Prostate gland (tissue), 2 donors: ENCODE measurements at places on chromosomes 2 and 18. TPM values are rescaled to one million over a fixed set of nuclear protein-coding genes. Genes with fewer than 3 reads are reported as not detected.

DNA sequence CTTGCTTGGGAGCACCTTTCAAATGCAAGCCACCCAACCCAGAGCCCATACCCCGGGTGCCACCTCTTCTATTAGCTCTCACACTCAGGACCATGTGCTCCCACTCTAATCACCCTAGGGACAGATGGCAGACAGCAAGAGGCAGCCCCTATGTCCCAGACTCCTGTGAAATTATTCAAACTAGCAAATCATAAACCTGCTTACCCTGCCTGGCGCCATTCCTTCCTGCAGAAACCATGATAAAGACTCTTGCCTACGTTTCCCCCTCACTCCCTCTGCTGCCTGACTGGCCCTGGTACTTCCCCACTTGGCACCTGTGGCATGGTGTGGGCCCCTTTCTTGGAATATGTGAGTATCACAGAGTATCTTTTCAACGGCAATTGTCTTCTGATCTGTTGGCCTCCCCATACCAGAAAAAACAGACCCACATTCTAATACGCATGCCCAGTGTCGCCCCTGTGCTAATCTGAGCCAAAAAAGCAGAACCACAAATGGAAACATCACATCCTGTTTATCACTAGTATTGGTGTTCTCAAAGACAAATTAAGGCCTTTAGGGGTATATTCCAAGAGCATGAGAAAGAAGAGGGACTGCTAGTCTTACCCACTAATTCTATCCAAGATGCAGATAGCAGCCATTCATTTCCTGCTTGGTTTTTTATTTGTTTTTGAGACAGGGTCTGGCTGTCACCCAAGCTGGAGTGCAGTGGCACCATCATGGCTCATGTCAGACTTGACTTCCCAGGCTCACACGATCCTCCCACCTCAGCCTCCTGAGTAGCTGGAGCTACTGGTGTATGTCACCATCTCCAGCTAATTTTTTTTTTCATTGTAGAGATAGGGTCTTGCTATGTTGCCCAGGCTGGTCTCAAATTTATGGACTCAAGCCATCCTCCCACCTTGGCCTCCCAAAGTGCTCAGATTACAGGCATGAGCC lies 44.1 kb upstream of the TTC39C start:
- H3K4me1 ChIP-seq: no peaks in the 10 kb centered on the region
- no peaks in the 10 kb centered on the region for H3K36me3 ChIP-seq
- no peaks in the 10 kb centered on the region for H3K27me3 ChIP-seq
- H3K27ac ChIP-seq: no peak overlapping the region
- H3K4me3 ChIP-seq: no peak overlapping the region

DNA sequence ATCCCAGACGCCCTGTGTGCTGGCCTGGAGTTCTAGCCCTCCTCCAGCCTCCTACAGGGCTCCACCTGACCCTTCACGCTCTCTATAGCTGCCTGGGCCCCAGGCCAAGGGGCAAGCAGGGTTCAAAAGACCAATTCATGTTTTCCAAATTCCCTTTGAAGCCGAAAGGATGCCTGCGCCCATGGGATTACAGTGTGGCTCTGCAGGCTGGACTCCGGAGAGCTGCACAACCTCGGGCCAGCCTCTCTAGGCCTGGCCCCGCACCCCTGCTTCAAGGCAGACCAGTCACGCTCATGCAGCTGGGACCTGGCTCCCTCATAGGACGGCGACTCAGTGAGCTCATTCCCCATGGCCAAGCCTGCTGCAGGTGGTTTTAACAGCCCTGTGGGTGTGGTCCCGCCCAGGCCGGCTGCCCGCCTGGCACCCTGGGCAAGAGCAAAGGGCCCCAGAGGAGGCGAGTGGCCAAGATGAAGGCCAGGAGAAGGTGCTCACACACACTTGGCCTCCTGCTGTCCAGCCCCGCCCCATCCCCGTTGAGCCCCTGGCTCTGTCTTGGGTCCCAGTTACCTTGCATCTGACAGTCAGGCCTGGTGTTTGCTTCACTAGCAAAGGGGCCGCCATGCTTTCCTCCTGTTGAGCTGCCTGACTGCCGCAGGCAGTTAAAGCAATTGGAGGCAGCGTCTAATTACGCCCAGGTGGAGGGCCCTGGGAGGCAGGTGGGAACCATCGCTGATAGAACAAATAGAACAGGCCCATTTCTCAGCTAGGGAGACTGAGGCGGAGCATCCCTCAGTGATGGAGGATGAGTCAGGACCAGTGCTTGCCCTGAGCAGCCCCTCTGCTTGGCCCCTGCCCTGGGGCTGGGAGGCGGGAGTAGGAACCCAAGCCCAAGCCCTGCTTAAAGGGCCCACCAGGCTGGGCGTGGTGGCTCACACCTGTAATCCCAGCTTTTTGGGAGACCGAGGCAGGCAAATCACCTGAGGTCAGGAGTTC lies 56.9 kb downstream of the SMAD7 start:
- peaks cover 18% of the 10 kb centered on the region for H3K4me1 ChIP-seq
- no peak overlapping the region for H3K4me3 ChIP-seq
- H3K27me3 ChIP-seq: no peaks in the 10 kb centered on the region
- peak; percentile 44 for DNase-seq
- H3K27ac ChIP-seq: peak overlapping the region; percentile 58
- H3K36me3 ChIP-seq: no peaks in the 10 kb centered on the region

- no peak overlapping the region for H3K4me3 ChIP-seq
- no peak for DNase-seq
- H3K4me1 ChIP-seq: peaks cover 8% of the 10 kb centered on the region
- no peaks in the 10 kb centered on the region for H3K27me3 ChIP-seq
Measured at GRCh38 chr2:233476063-233476410, 90.5 kb downstream of the USP40 start.

The RSAD2 gene
- 8.3 TPM for total RNA-seq

GRCh38 chr18:2351126-2351850 lies 220.0 kb downstream of the METTL4 start:
- H3K27me3 ChIP-seq: no peaks in the 10 kb centered on the region
- H3K36me3 ChIP-seq: no peaks in the 10 kb centered on the region
- no peaks in the 10 kb centered on the region for H3K4me1 ChIP-seq
- DNase-seq: no peak
- H3K4me3 ChIP-seq: no peak overlapping the region
- no peak overlapping the region for H3K27ac ChIP-seq

- DNase-seq: no peak
- no peak overlapping the region for H3K4me3 ChIP-seq
- H3K27me3 ChIP-seq: no peaks in the 10 kb centered on the region
- no peaks in the 10 kb centered on the region for H3K4me1 ChIP-seq
- H3K36me3 ChIP-seq: no peaks in the 10 kb centered on the region
Measured at GRCh38 chr2:3754795-3755194, 51.4 kb downstream of the DCDC2C start.

DNA sequence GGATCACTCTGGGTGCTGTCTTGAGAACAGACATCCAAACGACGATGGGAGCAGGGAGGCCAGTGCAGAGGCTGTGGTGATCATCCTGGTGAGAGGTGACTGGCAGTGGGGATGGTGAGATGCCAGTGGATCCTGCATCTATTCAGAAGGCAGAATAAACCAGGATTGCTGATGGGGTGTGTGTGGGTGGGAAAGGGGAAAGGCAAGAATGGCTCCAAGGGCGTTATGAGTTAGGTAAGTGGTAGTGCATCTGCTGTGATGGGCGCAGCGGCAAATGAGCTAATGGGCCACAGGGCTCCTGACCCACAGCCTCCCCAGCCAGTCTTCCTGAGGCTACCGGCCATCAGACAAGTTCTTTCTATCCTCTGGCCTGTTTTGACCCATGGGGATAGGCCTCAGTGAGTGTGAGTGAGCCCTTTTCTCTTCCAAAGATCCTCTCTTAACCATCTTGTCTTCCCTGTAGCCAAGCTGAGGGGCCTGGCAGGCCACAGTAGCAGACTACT lies 29.6 kb downstream of the SERTAD2 start:
- no peaks in the 10 kb centered on the region for H3K27me3 ChIP-seq
- H3K36me3 ChIP-seq: no peaks in the 10 kb centered on the region
- no peak overlapping the region for H3K4me3 ChIP-seq
- H3K4me1 ChIP-seq: no peaks in the 10 kb centered on the region
- no peak overlapping the region for H3K27ac ChIP-seq
- DNase-seq: no peak

DNA sequence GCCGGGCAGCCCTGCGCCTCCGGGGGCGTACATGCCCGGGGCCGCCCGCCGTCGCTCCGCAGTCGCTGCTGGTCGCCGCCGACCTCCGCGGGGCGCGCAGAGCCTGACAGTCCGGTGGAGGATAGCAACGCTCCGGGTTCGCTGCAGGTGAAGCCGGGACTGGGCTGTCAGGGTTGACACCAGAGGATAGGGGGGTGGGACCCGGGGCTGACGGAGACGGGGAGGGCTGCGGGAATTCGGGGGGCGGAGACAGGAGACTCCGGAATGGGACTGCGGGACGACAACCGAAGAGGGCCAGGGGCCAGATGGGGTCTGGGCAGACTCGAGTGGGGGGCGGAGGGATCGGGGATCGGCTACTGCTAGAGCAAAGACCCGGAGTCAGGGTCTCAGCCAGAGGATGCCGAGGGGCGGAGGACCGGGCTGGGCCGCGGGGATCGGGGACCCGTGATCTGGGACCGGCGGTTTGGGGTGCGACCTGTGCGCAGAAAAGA lies 403 bp downstream of the TMEM127 start:
- H3K4me3 ChIP-seq: peak overlapping the region; percentile 96
- peaks cover 11% of the 10 kb centered on the region for H3K36me3 ChIP-seq
- peak overlapping the region; percentile 80 for H3K27ac ChIP-seq

DNA sequence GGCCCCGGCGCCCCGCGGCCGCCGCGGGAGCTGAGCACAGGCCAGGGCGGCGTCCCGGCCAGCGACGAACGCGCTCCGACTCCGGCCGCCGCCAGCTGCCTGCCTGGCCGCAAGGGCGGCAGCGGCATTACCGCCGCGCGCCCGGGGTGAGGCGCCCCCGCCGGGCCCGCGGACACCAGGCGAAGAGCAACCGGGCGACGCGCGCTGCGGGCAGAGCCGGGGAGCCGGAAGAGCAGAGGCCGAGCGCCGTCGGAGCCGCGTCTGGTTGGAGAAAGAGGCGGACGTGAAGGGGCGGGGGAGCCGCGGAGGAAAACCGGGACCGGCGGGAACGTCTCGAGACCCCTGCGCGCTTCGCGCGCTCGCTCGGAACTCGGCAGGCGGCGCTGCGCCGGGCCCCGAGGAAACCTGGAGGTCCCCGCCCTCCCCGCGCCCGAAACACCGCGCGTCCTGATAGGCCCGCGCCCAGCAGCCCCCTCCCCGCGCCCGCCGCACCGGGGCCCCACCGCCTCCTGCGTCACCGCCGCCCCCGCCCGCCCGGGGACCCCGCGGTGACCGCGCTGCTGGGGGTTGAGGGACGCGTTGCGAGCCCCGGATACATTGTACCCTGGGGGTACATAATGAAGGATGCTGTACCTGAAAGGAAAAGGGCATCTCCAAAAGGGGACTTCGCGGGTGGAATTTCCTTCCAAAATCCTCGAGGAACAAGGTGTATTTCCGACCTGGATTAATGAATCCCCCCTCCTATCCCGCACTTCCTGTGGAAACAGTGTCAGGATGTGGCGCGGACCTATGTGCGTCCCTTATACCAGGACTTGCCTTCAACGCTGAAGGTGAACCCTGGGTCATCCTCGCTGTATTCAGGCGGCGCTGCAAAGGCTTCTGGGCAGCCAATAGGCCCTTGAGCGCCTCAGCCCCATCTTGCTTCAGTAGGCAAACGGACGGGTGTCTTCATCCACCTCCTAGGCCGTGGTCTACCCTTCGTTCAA lies 1.0 kb upstream of the B4GALT6 start:
- H3K4me3 ChIP-seq: peak overlapping the region; percentile 62
- no peaks in the 10 kb centered on the region for H3K4me1 ChIP-seq
- DNase-seq: peak; percentile 76
- peak overlapping the region; percentile 81 for H3K27ac ChIP-seq
- H3K36me3 ChIP-seq: no peaks in the 10 kb centered on the region

DNA sequence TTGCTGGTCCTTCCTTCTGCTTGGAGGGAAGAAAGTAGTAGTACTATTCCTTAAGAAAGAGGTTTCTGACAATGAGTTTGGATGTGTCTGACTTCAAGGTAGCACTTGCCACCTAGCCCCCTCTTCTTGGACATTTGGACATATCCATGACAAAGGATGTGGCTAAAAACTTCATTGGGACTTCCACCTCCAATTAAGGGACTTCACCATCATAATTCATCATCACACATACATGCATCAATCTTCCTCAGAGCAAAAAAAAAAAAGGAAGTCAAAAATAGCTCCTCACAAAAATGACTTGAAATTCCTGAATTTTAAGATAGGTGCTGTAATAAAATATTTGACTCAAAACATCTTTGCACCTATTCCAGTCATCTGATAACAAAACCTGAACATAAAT lies 23.4 kb upstream of the PEX13 start:
- H3K36me3 ChIP-seq: no peaks in the 10 kb centered on the region
- no peak overlapping the region for H3K27ac ChIP-seq

DNA sequence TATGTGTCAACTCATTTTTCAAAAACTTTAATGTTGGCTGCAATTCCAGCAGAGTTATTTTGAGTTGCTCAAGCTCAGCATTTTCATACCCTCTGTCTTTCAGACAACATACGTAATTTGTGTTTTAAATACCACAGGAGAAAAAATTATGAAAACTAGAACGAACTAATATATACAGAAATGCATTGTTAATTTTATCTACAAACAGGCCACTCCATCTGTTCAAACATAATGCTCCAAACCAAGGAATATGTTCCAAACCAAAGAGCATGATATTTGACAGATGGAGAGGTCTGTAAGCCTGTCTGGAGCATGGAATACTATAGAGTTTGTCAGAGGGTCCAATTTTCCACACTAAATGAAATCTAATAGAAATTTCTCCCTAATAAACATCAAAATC lies 536.2 kb upstream of the FSIP2 start:
- no peak overlapping the region for H3K4me3 ChIP-seq
- no peaks in the 10 kb centered on the region for H3K27me3 ChIP-seq
- H3K36me3 ChIP-seq: no peaks in the 10 kb centered on the region
- H3K4me1 ChIP-seq: no peaks in the 10 kb centered on the region
- DNase-seq: no peak

The FAP gene
- total RNA-seq: not detected

- no peaks in the 10 kb centered on the region for H3K27me3 ChIP-seq
- H3K4me1 ChIP-seq: no peaks in the 10 kb centered on the region
- no peak overlapping the region for H3K27ac ChIP-seq
- H3K4me3 ChIP-seq: no peak overlapping the region
- no peak for DNase-seq
- H3K36me3 ChIP-seq: no peaks in the 10 kb centered on the region
Measured at GRCh38 chr2:159194241-159194640, 92.3 kb downstream of the WDSUB1 start.
